ENCODE measurements at places on chromosomes 2 and 18.

DNA sequence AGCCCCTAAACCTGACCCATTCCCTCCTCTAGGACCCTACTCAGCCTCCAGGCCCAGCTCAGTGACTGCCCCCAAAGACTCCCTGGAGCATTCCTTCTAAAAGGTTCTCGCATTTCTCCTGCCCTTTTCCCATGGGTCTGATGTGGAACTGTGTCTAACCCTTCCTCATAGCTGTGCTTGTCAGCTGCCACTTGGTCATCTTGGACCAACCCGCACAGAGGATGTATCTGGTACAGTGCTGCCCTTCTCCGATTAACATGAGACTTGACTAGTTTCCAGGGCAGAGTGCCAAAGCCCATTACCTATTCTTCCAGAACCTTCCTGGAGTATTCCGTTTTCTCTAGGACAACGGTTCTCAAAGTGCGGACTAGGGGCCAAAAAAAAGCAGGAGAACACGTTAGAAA, 518 bp upstream of the NFU1 start:
- no peak for DNase-seq

DNA sequence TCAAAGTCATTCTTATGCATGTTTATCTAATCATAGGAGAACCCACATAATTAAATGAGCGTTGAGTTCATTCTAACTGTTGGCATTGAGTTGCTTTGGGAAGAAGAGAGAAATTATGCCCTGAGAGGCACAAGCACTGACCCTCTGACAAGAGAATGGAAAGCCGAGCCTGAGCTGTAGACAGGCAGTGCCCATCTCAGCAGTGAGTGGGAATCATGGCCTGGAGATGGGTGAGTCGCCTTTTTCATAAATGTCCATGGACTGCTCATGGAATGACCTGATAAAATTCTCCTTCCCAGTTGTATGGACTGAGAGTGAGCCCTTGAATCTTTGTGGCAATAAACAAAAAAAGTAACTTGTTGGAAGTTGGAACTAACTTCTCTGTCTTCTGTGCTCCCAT, 21.4 kb upstream of the MYO3B start:
- DNase-seq = no peak

GRCh38 chr2:48112911-48113680, 206.8 kb upstream of the FBXO11 start:
- no peak for DNase-seq

DNA sequence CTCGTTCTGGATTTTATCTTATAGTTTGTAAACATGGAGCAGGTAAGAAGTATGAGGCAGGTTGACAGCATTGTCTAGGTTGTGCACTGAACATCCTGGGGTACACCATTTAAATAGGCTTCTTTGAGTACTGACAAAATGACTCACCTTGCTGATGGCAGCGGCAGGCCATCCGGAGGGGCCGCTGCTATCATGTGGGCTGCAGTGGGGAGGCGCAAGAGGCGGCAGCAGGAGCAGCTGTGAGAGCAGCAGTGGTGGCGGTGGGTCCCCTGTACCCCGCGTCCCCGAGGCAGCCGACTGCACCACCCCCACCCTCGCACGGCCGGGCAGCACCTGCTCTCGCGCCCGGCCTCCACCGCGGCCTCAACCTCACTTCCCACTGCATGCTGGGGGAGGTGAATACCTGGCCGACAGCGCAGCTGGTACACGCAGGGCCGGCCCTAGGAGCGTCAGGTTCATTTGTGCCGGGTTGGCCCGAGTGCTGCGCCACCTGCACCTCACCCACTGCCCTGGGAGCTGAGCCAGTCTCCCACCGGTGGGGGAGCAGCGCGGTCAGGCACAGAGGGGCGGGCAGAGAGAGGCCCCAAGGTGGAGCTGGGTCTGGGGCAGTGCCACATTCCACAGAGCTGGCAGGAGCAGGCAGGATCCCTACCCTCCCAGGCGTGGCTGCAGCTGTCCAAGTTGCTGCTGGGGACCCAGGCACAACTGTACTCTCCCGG, 154.5 kb upstream of the RBMS1 start:
- no peak for DNase-seq

DNA sequence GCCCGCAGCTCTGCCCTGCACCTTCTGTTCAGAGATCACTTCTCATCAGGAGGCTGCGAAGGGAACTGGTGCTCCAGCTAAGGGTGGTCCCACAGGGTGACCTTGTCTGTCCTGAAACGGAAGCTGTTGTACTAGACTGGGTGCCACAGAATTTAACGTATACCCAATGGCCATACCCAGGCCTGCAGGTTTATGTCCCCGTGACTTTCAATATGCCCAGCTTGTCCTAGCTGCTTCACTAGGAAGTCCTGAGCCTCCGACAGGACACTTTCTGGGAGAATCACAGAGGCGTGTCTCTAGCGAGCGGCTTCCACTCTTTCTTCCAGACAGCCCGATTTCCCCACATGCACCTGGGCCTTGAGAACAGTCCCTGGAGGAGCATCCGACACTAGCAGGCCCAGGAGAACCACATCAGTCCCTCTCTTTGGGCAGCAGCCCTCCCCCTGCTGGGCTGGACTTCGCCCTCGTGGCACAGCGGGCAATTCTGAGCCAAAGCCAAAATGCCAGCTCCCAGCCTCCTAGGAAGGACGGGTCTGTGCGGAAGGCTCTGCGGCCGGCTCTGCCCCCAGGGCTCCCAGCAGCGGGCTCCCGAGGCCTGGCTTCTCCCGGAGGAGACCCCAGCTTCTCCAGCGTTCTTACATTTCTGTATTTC, 91.9 kb upstream of the OTOS start:
- DNase-seq = no peak

GRCh38 chr2:233850745-233851144, 3.6 kb downstream of the HJURP start:
- peak; percentile 24 for DNase-seq

GRCh38 chr2:108604196-108604595, 69.9 kb downstream of the LIMS1 start:
- DNase-seq = no peak

GRCh38 chr18:32296851-32297250, 107.0 kb downstream of the MEP1B start:
- no peak for DNase-seq

GRCh38 chr2:171595456-171595855, 73.2 kb downstream of the CYBRD1 start:
- no peak for DNase-seq
